ENCODE measurements at places on chromosomes 7 and 10. TPM values are rescaled to one million over a fixed set of nuclear protein-coding genes. Genes with fewer than 3 reads are reported as not detected.

Gene SRGN
- 14.3 TPM for total RNA-seq

Gene FAM237B
- total RNA-seq = not detected

GRCh38 chr10:125008689-125009638, 67.0 kb downstream of the ZRANB1 start:
- no peaks in the 10 kb centered on the region for H3K27me3 ChIP-seq
- H3K36me3 ChIP-seq = no peaks in the 10 kb centered on the region
- peaks cover 13% of the 10 kb centered on the region for H3K4me1 ChIP-seq

DNA sequence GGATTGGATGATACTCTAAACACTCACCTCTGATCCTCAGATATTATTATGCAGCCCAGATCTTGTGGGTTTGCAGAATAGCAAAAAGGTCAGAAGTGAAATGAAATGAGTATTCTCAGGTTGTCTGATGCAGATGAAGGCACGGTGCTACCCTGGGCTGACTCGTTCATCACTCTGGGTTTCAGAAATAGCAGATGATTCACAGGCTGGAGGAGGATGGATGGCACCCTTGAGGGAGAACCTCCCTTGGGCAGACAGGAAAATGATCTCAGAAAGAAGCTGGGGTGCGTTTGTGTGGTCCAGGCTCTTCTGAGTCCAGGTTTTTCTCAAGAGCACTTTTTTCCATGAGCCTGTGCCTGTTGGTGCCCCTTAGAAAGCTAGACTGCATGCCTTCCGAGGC, 515.8 kb upstream of the MKI67 start:
- no peaks in the 10 kb centered on the region for H3K27me3 ChIP-seq
- no peak for DNase-seq
- no peaks in the 10 kb centered on the region for H3K36me3 ChIP-seq

- no peaks in the 10 kb centered on the region for H3K27me3 ChIP-seq
- no peaks in the 10 kb centered on the region for H3K36me3 ChIP-seq
- DNase-seq = no peak
- peaks cover 7% of the 10 kb centered on the region for H3K4me1 ChIP-seq
- H3K4me3 ChIP-seq = no peak overlapping the region
- no peak overlapping the region for H3K27ac ChIP-seq
Observed at GRCh38 chr10:69434926-69435325, 16.3 kb upstream of the TSPAN15 start.

GRCh38 chr10:103651783-103652476, 158.4 kb downstream of the NEURL1 start:
- peak overlapping the region; percentile 85 for H3K27ac ChIP-seq
- peak; percentile 88 for DNase-seq
- H3K4me1 ChIP-seq = peaks cover 29% of the 10 kb centered on the region
- no peak overlapping the region for H3K4me3 ChIP-seq
- no peaks in the 10 kb centered on the region for H3K27me3 ChIP-seq

GRCh38 chr10:10872035-10872673, 145.5 kb upstream of the CELF2 start:
- no peaks in the 10 kb centered on the region for H3K4me1 ChIP-seq
- no peak overlapping the region for H3K4me3 ChIP-seq
- H3K36me3 ChIP-seq = no peaks in the 10 kb centered on the region
- no peaks in the 10 kb centered on the region for H3K27me3 ChIP-seq
- no peak overlapping the region for H3K27ac ChIP-seq

- peaks cover 16% of the 10 kb centered on the region for H3K27me3 ChIP-seq
- H3K27ac ChIP-seq = no peak overlapping the region
- no peaks in the 10 kb centered on the region for H3K4me1 ChIP-seq
- DNase-seq = no peak
- H3K36me3 ChIP-seq = no peaks in the 10 kb centered on the region
- H3K4me3 ChIP-seq = no peak overlapping the region
Observed at GRCh38 chr7:120273476-120273975, 551 bp downstream of the KCND2 start.

DNA sequence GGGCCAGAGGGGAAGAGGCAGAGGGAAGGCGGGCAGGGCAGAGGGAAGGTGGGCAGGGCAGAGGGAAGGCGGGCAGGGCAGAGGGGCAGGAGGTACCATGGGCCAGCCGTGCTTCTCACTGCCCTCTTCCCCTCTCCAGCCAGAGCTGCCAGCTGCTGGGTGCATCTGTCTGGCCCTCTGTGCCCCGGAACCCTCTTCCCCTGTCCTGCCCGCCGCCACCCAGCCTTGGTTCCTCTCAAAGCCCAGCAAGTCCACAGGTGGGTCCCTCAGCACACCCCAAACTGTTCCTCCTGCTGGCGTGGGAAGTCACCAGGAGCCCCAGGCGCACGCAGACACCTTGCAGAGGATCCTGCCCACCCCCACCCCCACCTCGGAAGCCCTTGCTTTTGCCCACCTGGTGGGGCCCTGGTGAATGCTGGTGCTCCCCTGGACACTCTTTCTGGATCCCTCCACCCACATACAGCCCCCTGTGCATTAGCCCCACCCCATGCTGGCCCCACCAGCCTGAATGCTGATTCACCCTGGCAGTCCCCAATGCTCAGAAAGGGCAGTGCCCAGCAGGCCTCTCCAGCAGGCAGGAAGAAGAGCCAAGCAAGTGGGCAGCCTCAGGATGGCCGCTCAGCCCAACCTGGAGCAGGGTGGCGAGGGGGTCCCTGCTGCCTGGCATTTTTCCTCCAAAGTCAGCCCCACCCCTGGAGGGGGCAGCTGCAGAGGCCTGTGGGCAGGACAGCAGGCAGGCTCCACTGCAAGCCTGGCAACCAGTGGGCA, 1.9 kb upstream of the PWWP2B start:
- H3K36me3 ChIP-seq = no peaks in the 10 kb centered on the region
- DNase-seq = no peak
- H3K4me1 ChIP-seq = peaks cover 24% of the 10 kb centered on the region
- peak overlapping the region; percentile 52 for H3K4me3 ChIP-seq

DNA sequence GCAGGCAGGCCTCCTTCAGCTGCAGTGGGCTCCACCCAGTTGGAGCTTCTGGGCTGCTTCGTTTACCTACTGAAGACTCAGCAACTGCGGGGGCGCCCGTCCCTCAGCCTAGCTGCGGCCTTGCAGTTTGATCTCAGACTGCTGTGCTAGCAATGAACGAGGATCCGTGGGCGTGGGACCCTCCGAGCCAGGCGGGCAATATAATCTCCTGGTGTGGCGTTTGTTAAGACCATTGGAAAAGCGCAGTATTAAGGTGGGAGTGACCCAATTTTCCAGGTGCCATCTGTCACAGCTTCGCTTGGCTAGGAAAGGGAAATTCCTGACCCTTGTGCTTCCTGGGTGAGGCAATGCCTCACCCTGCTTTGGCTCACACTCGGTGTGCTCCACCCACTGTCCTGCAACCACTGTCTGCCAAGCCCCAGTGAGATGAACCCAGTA, 159.2 kb upstream of the FOXP2 start:
- no peaks in the 10 kb centered on the region for H3K27me3 ChIP-seq
- H3K27ac ChIP-seq = peak overlapping the region; percentile 52
- peak; percentile 73 for DNase-seq
- H3K4me3 ChIP-seq = no peak overlapping the region
- no peaks in the 10 kb centered on the region for H3K36me3 ChIP-seq
- H3K4me1 ChIP-seq = no peaks in the 10 kb centered on the region
